ENCODE measurements at places on chromosomes 1 and 21. TPM values are rescaled to one million over a fixed set of nuclear protein-coding genes. Genes with fewer than 3 reads are reported as not detected.

The GJC2 gene
- total RNA-seq = 0.57 TPM

- H3K27ac ChIP-seq = peak overlapping the region; percentile 96
- peak; percentile 59 for DNase-seq
- H3K4me3 ChIP-seq = peak overlapping the region; percentile 91
Measured at GRCh38 chr1:226064816-226065248, 2.3 kb downstream of the H3-3A start.

GRCh38 chr1:200139661-200140250, 112.2 kb downstream of the NR5A2 start:
- H3K27ac ChIP-seq = no peak overlapping the region
- no peaks in the 10 kb centered on the region for H3K27me3 ChIP-seq
- peak; percentile 8 for DNase-seq
- H3K4me1 ChIP-seq = no peaks in the 10 kb centered on the region

The SLC9C2 gene
- not detected for total RNA-seq

- no peak overlapping the region for H3K4me3 ChIP-seq
- H3K27ac ChIP-seq = no peak overlapping the region
- no peaks in the 10 kb centered on the region for H3K27me3 ChIP-seq
- no peaks in the 10 kb centered on the region for H3K36me3 ChIP-seq
Measured at GRCh38 chr1:6796095-6796494, 10.8 kb downstream of the CAMTA1 start.

- DNase-seq = no peak
- no peaks in the 10 kb centered on the region for H3K27me3 ChIP-seq
- H3K36me3 ChIP-seq = no peaks in the 10 kb centered on the region
- no peak overlapping the region for H3K27ac ChIP-seq
Measured at GRCh38 chr21:40620386-40621145, 226.4 kb downstream of the DSCAM start.

- H3K4me1 ChIP-seq = peaks cover 12% of the 10 kb centered on the region
- no peaks in the 10 kb centered on the region for H3K27me3 ChIP-seq
- no peak overlapping the region for H3K4me3 ChIP-seq
- no peak overlapping the region for H3K27ac ChIP-seq
Measured at GRCh38 chr1:173536223-173536622, 59.1 kb downstream of the PRDX6 start.

GRCh38 chr21:39314143-39315027, 953 bp upstream of the BRWD1 start:
- peak overlapping the region; percentile 71 for H3K4me3 ChIP-seq
- H3K27me3 ChIP-seq = no peaks in the 10 kb centered on the region
- peak; percentile 71 for DNase-seq
- H3K27ac ChIP-seq = peak overlapping the region; percentile 78
- peaks cover 8% of the 10 kb centered on the region for H3K36me3 ChIP-seq
- H3K4me1 ChIP-seq = peaks cover 19% of the 10 kb centered on the region

All from CD8-positive, alpha-beta memory T cell (primary cell).